ENCODE measurements at places on chromosomes 5 and 9.
A peak's percentile ranks its signal among the peaks of the same experiment; 100 is the strongest.

- no peak for DNase-seq
Measured at GRCh38 chr9:15468145-15468544, 42.6 kb downstream of the PSIP1 start.

GRCh38 chr5:91419571-91420537 is 36.7 kb upstream of the ARRDC3 start:
- peak; percentile 52 for DNase-seq

DNA sequence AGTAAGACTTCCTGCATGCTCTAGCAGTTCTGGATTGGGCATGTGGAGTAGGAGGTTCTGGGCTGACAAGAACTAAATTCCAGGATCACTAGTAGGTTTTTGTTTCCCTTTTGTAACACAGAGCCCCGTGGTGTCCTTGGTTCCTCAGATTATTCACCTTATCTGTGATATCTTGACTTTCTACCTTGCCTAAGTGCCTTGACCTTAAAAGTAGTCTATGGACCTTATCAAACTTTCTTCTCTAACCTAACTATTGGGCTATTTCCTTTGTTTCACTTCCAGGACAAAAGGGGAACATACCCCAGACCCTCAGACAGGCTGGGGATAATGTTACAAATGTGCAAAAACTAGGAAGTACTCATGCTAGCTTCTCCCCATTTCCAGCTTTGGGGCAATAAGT is 595.3 kb downstream of the PSAT1 start:
- DNase-seq: no peak

- DNase-seq: no peak
Measured at GRCh38 chr5:143337946-143338345, 65.5 kb downstream of the NR3C1 start.

DNA sequence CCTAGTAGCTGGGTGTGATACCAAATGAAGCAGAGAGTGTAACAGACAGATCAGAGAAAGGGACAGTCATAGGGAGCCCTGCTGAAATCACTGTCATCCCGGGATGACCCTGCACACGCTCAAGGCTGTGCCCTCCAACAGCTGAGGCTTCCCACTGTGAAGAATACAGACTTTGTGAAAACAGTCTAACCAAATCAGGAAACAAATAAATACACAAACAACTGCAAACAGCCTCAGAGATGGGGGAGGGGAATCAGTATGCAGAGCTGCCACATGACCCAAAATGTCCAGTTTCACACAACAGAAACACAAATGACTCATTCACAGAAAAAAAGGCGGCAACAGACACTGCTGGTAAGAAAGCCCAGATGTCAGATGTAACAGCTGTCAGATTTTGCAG is 101.9 kb downstream of the ADAMTS2 start:
- DNase-seq: no peak

- no peak for DNase-seq
Measured at GRCh38 chr9:4594545-4594944, 67.5 kb upstream of the PLPP6 start.

DNA sequence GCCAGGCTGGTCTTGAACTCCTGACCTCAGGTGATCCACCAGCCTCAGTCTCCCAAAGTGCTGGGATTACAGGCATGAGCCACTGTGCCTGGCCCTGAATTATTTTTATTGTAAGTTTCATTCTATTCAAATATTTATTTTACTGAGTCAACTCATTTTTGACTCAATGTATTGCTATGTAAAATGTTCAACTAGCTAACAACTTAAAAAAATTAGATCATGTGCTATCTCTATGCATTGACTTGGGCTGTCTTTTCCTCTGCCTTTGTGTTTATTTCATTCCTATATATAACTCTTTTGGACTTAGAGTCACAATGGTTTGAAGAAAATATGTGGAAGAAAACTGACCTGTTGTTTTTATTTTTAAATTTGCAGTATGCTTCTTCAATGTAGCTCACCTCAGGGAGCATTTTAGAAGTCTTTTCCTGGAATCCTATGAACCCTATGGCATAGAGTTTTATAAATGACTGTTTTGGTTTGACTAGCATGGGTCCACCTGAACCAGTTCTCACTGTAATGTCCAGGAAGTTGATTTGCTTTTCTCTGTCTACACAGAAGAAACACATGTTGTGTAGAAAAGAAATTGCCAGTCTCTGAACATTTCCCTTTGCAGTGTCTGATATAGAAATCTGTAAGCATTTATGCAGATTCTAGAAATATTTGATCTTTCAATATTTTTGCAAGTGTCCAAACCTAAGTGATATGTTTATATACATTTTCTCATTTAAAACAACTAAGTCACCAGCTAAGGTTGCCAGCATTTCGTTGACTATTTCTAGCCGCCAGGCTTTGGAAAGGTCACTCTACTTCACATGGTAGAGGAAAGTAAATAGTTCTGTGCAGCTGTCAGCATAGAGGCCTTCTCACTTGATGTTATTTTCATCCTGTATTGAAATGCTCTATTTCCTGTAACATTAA is 138.8 kb downstream of the PCSK1 start:
- DNase-seq: no peak

- no peak for DNase-seq
Measured at GRCh38 chr5:131322926-131323325, 59.1 kb downstream of the CDC42SE2 start.

DNA sequence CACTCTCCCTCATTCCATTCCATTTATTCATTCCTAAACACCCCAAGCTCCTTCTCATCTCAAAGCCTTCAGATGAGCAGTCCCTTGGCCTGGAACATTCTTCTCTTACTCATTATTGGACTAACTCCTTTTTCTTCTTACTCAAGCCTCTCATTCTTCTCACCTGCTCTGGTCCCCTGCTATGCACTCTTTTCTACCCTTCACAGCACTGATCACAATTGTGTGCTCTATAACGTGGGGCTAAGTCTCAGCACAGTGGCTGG is 212.4 kb downstream of the MAPKAP1 start:
- DNase-seq: no peak

GRCh38 chr5:134143944-134144941 is 29.8 kb downstream of the TCF7 start:
- DNase-seq: no peak

DNA sequence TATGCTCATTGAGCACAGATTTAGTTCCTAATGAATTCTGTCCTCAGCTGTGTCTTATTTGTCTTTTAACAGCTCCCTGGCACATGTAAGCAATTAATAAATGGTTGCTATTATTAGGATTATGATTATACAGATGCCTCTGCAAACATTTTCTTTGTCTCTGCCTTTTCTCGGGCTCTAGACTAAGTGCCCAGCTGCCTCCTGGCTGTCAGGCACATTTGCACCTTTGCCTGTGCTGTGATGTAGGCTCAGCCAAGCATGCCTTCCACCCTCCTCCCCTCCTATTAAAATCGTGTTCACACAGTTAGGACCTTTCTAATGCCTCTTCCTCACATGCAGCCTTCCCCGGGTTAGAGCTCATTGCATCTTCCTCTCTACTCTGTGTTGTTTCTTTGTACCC is 25.7 kb downstream of the NPR3 start:
- no peak for DNase-seq

DNA sequence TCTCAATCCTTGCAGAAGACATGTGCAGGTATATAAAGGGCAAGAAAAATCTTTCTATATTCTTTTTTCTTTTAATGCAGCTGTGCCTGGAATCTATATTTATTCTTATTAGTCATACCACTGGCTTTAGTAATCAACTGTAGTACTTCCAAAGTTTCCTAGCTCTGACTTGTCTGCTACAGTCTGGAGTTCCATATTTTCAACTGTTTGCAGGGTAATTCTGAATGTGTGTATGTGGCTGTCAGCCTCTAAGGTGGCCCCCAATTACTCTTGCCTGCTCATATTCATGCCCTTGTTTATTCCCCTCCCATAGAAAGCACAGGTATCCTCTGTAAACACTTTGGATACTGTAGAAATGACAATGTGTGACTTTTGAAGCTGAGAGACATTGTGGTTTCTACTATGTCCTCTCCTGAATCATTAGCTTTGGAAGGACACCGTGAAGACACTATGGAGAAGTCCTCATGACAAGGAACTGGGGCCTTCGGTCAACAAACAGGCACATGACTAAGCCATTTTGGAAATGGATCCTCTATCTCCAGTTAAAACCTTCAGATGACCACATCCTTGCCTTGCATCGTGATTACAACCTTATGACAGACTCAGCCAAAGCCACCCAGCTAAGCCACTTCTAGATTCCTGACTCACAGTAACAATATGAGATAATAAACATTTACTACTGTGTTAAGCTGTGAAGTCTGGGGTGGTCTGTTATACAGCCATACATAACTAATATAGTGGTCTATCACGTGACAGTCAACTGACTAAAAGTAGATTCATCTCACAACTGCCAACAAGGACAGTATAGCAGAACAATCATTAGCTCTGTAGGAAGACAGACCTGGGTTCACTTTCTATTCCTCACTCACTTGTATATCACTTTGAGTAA is 49.5 kb upstream of the SUSD1 start:
- DNase-seq: no peak

DNA sequence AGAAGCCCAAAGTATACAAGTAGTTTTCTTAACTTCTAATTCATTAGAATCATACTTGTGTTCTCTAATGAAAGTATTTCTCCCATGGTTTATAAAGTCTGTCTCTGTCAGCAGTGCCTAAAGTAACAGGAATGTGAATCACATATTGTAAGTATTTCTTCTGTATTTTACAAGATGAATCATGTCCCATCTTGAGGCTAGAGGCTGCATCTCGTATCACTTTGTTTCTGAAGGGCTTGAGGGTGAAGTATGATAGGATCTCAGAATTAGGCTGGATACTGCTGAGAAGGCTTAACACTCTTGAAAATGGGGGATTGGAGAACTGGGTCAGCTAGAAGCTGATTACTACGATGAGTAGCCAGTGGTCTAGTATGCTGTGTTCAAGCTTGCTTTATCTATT is 242.2 kb upstream of the ACTBL2 start:
- no peak for DNase-seq

- DNase-seq: no peak
Measured at GRCh38 chr5:116395631-116396203, 178.9 kb downstream of the SEMA6A start.

- no peak for DNase-seq
Measured at GRCh38 chr5:3056866-3057265, 305.4 kb upstream of the IRX2 start.

GRCh38 chr9:89862316-89862715 is 257.5 kb downstream of the GADD45G start:
- DNase-seq: no peak

DNA sequence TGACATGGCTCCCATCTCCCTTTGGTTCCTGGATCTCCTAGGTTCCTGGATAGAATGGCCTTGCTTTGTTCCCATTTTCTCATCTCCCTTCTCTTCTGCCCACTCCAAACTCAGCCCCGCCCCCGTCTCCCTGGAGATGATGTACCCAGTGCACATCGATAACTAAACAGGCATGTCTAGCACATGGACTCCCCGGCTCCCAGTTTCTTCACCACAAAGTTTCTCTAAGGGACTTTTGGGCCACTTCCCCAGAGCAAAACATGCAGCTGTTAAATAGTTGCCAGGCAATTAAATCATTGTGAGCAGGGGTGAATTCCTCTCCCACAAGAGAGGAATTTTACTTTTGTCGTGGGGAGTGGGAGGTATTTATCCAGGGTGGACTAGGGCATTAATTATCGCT is 259.0 kb downstream of the GADD45G start:
- no peak for DNase-seq

- no peak for DNase-seq
Measured at GRCh38 chr5:150352244-150353031, 5.1 kb upstream of the TCOF1 start.

- DNase-seq: no peak
Measured at GRCh38 chr5:99866740-99867139, 668.4 kb upstream of the FAM174A start.

GRCh38 chr5:15214010-15214409 is 286.0 kb upstream of the FBXL7 start:
- no peak for DNase-seq

- DNase-seq: no peak
Measured at GRCh38 chr9:122060481-122060880, 32.6 kb downstream of the TTLL11 start.

- DNase-seq: no peak
Measured at GRCh38 chr5:128538250-128539037, 399 bp upstream of the FBN2 start.

- no peak for DNase-seq
Measured at GRCh38 chr9:20319241-20319640, 303.1 kb downstream of the MLLT3 start.

GRCh38 chr9:121394292-121394691 is 24.2 kb upstream of the STOM start:
- no peak for DNase-seq

DNA sequence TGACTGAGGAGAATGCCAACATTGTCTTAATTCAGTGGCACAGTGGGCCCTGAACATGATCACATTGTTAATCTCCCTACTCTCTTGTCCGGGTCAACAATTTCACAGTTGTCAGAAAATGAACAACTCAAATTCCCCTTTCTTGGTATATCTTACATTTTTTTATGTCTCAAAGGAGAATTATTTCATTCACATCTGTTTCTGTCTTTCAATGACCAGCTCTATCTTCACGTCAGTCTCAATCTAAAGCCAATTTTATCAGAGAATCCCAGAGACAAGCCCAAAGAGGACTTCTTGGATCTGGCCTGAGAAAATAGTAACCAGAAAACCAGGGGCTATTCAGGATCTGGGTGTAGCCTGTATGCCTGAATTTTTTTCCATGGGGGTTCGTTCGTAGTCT is 477.5 kb downstream of the PDE4D start:
- DNase-seq: no peak

GRCh38 chr5:147156012-147156411 is 78.8 kb upstream of the STK32A start:
- DNase-seq: no peak

- DNase-seq: no peak
Measured at GRCh38 chr9:122216138-122216797, 12.5 kb downstream of the LHX6 start.

- no peak for DNase-seq
Measured at GRCh38 chr5:140344683-140345423, 1.6 kb downstream of the HBEGF start.

DNA sequence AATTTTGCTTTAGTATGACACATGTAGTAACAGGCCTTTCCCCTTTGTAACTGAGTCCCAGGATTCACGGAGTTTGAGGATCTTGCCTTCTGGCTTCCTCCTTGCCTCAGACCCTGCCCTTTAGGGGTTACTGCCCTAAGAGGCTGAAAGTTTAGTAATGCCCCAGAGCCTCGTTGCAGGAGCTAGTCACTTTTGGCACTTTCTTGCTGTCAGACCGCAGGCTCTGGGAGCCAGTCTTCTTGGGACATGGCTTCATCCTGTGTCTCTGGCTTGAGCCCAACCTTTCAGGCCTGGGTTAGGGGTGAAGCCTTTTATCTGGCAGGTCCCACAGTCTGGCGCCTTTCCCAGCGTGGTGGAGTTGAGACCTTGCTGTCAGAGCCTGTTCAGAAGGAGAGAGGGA is 185.6 kb upstream of the DMRT1 start:
- DNase-seq: no peak
